ENCODE measurements at places on chromosomes 12 and 14.

GRCh38 chr12:5343711-5344110, 88.2 kb upstream of the NTF3 start:
- DNase-seq, result no peak

- no peak for DNase-seq
Measured at GRCh38 chr12:54759751-54760150, 94.6 kb upstream of the MUCL1 start.

DNA sequence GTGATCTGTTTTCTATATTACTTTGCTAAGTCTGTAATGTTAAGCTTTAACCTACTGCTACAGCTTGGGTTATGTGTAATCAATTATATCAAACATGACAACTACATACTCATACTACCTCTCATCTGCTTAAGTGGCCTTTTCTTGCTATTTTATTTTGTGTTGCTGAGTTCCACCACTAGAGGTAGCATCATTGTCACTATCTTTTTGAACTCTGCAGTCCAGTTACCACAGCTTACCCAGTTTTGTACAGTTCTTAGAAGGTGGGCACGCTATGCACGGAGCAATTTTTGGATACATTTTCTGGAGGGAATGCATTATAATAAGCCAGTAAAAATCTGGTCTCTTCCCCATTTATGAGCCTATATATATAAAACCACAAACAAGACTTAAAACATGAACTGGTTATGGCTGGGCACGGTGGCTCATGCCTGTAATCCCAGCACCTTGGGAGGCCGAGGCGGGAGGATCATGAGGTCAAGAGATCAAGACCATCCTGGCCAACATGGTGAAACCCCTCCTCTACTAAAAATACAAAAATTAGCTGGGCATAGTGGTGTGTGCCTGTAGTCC, 48.5 kb downstream of the SAV1 start:
- no peak for DNase-seq

- DNase-seq, result no peak
Measured at GRCh38 chr14:100887728-100888335, 15.7 kb downstream of the RTL1 start.

- no peak for DNase-seq
Measured at GRCh38 chr12:87760943-87761342, 268.3 kb downstream of the C12orf50 start.

DNA sequence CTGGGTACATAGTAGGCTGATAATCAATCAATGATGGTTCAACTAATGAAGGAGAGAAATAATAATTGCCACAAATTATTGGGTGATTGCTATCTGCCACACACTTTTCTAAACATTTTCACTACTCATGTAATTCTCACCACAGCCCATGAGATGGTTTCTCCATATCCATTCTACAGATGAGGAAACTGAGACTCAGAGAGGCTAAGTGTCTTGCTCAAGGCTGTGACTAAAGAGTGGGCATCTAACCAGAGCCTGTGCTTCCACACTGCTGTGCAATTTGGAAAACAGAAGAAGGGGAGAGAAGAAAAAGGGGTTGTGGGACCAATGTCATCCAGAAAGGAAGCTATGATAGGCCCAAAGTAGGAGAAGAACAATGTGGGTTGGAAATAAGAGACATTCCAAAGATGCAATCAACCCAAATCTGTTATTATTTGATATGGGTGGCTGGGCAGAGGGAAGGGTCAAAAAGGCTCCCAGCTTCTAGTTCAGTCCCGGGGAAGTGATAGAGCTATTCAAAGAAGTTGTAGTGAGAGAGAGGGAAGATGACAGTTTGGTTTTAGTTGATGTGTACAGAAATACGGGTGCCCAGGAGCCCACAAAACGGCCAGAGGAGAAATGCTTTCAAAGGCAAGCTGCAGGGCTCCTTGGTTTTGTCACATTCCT, 483 bp upstream of the NR1H4 start:
- DNase-seq, result no peak

GRCh38 chr14:90551070-90551704, 154.4 kb downstream of the CALM1 start:
- no peak for DNase-seq

GRCh38 chr12:9001233-9001632, 11.9 kb downstream of the KLRG1 start:
- no peak for DNase-seq

GRCh38 chr14:61268812-61269211, 12.3 kb downstream of the TMEM30B start:
- no peak for DNase-seq

- no peak for DNase-seq
Measured at GRCh38 chr12:65696227-65696626, 128.1 kb upstream of the HMGA2 start.

- no peak for DNase-seq
Measured at GRCh38 chr12:64756376-64756775, 2.8 kb downstream of the GNS start.

DNA sequence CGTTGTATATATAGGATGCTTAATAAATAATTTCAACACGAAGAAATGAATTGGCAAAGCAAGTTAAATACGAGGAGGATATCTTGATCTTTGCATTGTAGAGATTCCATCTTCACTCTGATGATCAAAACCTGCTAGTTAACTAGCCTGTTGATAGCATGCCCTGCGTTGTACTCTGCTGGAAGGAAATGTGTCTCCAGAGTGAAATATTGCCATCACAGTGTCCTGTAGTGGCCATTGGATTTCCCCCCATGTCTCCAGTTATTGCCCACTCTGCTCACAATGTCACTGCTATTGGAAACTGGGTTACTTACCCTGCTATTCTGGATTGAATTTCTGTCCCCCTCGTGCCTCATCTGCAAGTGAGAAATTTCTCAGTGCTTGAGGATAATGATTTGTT, 109.6 kb downstream of the PLEKHA5 start:
- DNase-seq, result no peak

DNA sequence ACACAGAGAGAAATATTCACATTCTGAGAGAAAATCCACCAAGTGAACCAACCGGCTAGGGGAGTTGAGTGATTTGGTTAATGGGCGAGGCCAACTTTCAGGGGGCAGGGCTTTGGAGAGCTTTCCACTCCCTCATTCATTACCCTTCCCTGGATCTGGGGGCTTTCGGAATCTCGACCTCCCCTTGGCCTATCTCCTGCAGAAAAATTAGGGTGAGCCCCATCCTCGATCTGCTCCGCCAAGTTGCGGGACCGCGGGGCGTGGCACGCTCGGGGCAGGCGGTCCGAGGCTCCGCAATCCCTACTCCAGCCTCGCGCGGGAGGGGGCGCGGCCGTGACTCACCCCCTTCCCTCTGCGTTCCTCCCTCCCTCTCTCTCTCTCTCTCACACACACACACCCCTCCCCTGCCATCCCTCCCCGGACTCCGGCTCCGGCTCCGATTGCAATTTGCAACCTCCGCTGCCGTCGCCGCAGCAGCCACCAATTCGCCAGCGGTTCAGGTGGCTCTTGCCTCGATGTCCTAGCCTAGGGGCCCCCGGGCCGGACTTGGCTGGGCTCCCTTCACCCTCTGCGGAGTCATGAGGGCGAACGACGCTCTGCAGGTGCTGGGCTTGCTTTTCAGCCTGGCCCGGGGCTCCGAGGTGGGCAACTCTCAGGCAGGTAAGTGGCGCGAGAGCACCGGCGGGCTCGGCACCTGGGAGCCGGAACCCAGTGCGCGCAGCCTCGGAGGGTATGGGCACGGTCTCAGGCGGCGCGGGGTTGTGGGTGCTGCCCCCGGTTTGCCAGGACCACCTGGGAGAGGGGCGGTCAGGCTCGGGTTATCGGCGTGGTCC, at the start of gene ERBB3:
ERBB3 (plus strand) TSS at position 443 of the 833 bp plus-strand sequence; CDS start at position 579, 136 bp downstream.
- DNase-seq, result peak; percentile 66

DNA sequence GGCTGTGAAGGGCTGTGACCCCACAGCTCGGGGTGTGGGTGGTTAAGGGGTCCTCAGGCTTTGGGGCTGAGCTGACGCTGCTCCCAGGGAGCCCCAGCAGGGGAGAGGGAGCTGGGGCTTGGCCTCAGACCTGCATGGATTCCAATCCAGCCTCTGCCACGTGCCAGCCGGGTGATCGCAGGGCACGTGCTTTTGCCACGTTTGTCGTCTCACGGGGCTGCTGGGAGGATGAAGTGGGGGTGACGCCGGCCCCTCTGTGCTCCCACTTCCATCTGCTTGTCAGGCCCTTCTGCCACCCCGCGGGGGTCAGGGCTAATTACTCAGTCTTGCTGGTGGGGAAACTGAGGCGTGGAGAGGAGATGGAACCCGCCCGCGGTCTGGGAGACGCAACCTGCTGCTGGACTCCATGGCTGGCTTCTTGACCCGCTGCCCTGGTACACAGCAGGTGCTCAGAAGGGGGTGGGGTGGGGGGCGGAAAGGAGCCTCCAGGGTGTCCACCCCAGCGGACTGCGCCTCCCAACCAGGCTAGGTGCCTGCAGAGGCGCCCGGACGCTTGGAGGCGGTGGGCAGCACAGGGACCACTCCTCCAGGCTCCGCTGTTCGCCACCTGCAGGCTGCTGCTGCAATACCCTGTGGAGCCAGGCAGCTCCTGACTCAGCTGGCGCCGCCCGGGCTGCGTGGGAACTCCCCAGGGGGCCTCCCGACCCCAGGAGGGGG, 36.4 kb upstream of the PRIMA1 start:
- no peak for DNase-seq

- no peak for DNase-seq
Measured at GRCh38 chr14:35821564-35822411, 4.3 kb upstream of the BRMS1L start.

DNA sequence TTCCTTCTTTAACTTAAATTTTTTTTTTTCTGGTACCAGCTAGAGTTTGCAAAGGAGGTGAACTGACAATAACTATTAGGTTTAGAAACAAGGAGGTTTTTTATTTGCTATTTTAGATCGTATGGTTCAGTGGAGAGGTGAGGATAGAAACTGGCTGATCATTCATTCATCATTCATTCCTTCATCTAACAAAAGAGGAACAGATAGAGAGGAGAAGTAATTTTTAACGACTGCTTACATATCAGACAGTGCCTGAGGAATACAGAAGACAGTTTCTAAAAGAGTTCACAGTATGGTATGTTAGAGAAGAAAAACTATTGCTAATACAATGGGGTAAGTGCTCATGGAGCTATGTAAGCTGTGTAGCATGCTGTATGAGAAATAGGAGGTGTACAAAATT, 111.1 kb downstream of the ERC1 start:
- no peak for DNase-seq

DNA sequence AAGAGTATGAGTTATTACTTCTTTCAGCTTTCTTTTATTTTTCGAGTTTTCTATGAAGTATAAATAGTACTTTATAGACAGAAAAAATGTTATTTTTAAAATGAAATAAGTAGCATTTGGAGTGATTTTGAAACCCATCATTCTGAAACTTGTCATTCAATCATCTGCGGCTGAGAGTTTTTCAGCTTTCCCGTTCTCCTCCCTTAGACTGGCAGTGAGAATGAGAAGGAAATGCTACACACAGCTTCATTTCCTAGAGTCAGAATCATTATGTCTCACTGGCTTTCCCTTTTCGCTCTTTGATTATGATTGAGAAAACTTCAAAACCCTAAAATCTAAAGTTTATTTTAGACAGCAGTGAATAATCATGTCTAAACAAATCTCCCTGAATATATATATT, 33.7 kb upstream of the GNPNAT1 start:
- no peak for DNase-seq

DNA sequence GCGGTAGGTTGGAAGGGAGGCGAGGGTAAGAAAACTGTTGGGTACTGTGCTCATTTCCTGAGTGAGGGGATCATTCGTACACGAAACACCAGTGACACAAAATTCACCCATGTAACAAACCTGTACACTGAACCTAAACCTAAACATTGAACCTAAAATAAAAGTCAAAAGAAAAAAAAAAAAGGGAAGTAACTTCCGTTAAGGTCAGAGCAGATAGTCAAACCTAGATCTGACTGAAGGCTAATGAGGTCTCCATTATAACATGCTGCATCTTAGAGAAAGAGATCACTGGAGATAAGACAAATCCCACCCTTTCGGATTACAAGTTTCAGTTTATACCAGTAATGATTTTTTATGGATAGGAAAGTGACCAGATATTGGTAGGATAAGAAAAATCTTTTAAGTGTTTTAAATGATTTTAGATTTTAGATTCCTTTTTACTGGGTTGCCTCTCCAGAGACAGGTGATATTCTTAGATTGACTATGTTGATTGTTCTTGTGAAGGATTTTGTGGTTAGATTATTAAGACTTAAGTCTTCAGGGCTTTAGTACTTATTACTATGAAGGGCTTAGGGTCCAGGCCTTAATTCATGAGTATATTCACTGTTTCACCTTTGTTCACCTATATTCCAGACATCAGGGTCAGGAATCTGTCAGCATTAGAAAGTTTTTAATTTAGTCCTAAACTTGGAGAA, 11.2 kb upstream of the NCKAP1L start:
- DNase-seq, result no peak

DNA sequence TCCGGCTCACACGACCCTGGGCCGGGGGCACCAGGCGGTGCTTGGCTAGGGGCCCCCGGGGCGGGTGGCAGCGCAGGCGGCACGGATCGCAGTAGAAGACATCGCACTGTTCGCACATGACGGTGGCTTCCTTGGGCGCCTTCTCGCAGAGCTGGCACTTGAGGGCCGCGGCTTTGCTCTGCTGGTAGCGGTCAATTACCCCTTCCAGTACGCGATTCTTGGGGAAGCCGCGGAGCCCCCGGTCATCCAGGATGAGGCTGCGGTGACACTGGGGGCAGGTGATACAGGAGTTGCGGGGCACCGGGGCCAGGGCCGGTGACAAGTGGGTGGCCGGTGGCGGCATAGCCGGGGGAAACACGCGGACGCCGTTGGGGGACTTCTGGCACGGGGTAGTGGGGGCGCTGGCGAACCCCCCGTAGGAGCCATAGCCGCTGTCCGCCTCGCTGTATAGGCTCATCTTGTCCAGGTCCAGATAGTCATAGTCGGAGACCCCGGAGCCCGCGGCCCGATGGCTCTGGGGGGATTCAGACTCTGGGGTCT, 553 bp downstream of the TRIM9 start:
- DNase-seq, result no peak

DNA sequence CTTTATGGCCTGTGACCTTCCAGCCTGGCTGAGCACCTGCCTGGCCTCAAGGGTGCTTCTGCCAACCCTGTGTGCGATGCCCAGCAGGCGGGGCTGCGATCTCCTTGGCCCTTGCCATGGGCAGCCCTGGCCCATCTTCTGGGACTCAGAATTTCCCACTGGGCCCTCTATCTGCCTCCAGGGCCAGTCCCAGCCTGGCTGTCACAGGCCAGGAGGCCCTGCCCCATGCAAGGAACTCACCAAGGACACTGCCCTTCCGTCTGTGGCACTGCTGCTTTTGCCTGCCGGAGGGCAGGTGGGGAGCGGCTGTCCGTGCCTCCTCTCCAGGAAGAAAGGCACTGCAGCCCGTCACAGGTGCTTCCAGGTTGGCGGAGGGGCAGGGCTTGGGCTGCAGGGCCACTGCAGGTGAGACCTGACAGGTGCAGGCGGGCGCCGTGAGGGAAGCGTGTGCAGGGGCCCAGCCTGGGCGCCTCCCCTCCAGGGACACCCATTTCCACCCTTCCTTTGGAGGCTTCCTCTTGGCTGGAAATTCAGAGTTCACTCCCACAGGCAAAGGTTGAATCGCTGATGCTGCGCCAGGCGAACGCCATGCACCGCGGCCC, 177.8 kb downstream of the KIF26A start:
- no peak for DNase-seq

GRCh38 chr14:34668111-34668510, 38.2 kb upstream of the SNX6 start:
- no peak for DNase-seq

- DNase-seq, result no peak
Measured at GRCh38 chr12:115468087-115468510, 784.1 kb upstream of the TBX3 start.

- DNase-seq, result no peak
Measured at GRCh38 chr12:39012870-39013269, 107.5 kb upstream of the CPNE8 start.
